GF-D8 (cell line): ENCODE measurements at places on chromosomes 5 and 9.
A peak's percentile ranks its signal among the peaks of the same experiment; 100 is the strongest.

DNA sequence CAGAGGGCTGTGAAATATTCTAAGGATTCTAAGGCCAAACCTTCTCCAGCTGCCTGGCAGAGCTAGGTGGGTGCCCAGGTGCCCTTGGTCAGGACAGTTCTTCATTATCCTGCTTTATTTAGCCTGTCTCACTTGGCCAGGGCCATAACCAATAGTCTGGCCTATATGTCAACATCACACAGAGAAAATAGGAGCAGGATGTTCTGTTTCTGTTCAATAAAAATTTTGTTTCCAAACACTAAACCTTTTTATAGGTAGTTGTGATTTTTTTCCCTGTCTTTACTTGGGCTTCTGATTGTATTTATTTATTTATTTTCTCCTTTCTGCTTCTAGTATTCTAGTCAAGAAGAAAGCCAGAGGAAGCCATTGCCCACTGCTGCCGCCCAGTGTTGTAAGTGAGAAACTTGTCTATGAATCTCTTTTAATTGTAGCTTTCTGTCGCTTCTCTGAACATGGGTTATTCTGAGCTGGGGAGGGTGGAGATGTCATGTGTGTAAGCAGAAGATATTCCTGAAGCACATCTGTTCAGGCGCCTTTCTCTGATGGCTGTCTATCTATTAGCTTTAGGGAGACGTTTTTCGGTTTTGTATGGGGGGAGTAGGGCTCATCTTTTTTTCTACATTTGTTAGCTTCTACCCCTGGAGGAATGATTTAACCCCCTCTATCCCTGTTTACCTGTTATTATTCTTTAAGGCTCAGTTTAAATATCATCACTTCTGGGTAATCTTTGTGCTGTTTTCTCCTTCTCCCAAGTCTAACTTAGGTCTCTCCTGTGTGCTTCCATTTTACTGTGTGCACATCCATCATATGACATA, 97.1 kb downstream of the UNC13B start:
- peak; percentile 7 for DNase-seq

GRCh38 chr9:120442308-120442995, 137.5 kb downstream of the CDK5RAP2 start:
- DNase-seq: no peak

DNA sequence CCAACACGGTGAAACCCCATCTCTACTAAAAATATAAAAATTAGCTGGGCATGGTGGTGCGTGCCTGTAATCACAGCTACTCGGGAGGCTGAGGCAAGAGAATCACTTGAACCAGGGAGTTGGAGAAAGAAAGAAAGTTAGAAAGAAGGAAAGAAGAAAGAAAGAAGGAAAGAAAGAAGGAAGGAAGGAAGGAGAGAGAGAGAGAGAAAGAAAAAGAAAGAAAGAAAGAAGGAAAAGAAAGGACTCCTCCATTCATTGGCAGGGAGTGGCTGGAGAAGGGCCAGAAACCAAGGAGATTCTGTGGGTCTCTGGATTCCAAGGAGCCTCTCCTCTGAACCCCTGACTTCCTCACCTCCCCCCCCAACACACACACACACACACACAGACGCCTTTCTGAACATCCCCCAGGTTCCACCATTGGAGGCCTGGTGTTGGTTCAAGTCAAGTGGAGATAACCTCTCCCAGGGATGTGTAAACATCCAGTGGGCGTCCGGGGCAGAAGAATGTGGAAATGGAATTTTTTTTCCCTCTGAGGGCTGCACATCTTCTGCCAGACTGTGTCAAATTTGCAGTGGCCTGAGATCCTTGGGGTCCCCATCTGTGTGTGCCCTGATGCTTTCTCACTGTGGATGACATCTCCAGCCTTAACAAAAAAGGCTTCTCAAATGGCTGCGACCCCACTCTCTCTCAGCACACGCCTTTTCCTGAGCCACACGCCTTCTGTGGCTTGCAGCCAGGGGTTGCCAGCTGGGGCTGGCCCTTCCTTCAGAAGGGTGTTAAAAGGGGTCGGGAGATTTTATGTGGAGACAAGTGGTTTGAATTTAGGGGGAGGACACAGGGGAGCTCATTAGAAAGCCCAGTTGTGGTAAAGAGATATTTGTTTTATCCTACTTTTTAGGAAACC, 109.3 kb upstream of the HAND1 start:
- DNase-seq: no peak

DNA sequence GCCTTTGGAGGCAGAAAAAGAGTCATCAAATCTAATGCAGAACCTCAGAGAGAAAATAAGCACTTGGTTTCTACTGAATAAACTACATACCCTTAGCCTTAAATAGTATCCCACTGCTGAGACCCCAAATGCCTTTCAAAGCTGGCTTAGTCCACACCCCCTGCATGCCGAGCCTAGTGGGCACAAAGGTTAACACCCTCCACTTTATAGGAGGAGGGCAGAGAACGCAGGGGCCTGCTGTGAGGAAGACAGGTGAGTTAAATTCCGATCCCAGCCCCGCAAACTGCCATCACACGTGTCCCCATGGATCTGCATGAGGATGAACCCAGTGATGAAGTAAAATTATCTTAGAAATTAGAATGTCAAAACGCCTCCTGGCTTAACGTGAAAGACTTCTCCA, 19.5 kb upstream of the HSD17B3 start:
- no peak for DNase-seq

DNA sequence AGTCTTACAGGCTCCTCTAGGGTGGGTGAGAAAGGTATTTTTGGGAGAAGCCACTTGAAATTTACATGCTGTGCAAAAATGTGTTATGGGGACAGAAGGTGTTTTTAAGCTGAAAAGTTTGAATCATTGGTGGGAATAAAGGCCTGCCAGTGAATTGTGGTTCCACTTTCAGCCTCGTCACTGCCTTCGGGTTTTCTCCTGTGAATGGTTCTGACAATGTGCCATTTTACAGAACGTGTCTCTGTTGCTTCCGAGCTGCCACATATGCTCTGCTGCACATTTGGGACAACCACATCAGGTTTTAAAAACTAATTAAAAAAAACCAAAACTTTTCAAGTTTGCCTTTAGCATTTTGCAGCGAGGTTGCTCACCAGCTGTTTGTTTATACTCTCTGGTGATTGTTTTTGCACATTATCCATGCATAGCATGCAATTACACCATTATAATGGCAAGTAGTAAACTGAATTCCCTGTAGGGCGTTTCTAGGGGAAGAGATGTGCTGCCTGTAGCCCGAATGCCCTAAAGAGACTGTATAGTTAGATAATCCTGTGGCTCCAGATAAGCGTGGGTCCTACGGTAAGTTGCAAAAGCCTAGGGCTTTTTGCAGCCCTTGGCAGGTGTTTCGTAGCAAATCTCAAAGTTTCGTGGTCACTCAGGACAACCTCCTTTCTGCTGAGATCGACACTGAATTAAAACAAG, 40.1 kb upstream of the SUB1 start:
- DNase-seq: no peak

- peak; percentile 3 for DNase-seq
Observed at GRCh38 chr9:89154651-89155336, 23.8 kb downstream of the SHC3 start.

GRCh38 chr5:91528831-91529230, 145.7 kb upstream of the ARRDC3 start:
- DNase-seq: no peak

- no peak for DNase-seq
Observed at GRCh38 chr9:105117234-105117633, 127.2 kb upstream of the SLC44A1 start.

DNA sequence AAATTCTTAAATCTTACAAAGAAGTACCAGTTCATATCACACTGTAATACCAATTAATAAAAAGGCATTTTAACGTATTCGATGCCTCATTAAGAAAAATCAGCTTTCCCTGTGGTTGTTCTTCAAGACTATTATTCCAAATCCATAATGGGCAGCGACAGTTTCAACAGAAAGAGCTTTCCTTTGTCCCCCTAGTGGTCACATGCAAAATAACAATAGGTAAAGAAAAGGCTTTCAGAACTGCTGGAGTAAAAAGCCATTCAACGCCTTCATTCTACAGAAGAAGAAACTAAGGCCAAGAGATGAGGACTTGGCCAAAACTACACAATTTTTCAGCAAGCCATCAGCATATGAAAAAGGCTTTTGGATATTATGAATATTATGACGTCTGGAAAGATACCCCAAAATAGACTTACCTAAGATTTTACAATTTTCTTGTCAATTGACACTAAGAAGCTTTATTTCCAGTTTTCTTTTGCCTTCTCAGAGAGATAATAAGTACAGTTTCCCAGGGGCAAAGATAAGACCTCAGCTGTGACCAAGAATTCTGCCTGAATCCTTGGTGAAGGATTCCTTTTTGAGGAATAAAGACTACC, 6.7 kb upstream of the CDH6 start:
- no peak for DNase-seq

GRCh38 chr5:74851684-74852353, 14.4 kb downstream of the FAM169A start:
- no peak for DNase-seq

- no peak for DNase-seq
Observed at GRCh38 chr9:122216138-122216797, 12.5 kb downstream of the LHX6 start.

GRCh38 chr5:74130155-74130897, 504.3 kb downstream of the ARHGEF28 start:
- no peak for DNase-seq

DNA sequence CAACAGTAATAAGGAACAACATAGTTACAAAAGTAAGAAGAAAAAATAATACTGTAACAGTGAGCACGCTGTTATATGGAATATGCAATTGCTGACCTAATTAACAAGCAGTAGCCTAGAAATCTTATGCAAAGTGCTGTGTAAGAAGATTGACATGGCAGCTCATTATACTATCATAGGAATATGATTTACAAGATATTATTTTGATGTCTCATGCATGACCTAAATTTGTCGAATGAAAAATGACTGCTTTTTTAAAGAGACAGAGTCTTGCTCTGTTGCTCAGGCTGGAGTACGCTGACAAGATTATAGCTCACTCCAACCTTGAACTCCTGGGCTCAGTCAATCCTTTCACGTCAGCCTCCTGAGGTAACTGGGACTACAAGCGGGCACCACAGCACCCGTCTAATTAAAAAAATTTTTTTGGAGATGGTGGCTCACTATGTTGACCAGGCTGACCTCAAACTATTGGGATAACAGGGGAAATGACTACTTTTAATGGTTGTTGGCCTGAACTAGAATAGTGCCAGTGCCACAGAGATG, 10.5 kb downstream of the RAD23B start:
- no peak for DNase-seq

GRCh38 chr5:111675201-111675934, 81.6 kb downstream of the NREP start:
- DNase-seq: no peak

DNA sequence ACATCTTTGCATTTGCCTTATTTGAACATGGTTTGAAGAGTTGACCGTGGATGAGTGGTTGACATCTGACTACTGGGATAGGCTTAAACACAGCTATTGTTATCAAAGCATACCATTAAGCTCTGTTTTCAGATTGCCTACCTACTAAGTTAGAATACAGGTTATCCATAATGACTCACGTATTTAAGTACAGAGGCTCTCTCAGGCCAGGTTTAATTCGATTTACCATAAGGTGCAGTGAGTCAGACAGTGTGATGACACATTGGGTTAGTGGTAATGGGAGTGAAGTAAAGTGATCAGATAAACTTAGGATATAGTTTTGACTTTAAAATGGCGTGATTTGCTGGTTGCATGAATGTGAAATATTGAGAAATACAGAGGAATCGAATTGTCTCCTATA, 732.0 kb upstream of the CTNND2 start:
- no peak for DNase-seq

DNA sequence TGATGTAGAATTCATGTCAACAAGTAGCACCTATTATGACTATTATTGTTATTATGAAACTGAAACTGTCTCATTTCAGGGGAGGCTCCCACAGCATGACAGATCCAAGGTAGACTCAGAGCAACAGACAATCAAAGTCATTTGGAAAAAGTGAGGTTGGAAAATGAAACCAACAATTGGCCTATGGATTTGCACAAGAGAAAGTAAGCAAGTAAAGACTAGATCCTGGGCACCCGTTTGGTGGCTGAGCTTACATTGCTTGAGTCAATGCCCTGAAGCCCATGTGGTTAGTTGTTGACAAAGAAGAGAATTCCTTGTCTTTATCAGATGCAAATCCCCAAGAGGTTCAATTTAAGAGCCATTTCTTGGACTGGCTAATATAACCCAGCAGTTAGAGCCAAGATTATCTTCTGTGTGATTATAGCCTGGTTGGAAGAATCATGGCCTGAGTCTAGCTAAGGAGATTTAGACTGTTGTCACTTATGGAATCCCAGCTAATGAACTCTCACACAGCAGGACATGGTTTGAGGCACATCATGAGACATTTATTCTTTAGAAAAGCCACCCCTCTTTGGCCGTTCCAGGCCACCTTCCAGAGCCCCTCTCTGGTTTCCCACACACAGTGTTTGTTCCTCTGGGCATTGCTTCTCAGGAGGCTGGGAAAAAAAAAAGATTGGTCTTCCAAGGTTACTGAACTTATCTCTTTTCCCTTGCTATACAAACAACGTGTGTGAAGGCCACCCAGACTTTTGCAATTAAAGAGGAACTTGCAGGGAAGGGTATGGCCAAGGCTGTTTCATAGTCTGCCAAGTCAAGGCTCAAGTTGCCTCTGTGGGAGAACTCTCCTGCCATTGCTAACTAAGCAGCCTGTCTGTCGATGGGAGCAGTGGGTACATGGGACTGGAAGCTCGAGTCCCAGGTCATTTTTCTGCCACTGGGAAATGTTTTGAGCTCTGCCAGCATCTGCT, 399.5 kb downstream of the ENC1 start:
- peak; percentile 35 for DNase-seq

- DNase-seq: no peak
Observed at GRCh38 chr9:116377179-116377798, 223.7 kb downstream of the PAPPA start.

- no peak for DNase-seq
Observed at GRCh38 chr5:179268399-179268952, 76.8 kb downstream of the ADAMTS2 start.

DNA sequence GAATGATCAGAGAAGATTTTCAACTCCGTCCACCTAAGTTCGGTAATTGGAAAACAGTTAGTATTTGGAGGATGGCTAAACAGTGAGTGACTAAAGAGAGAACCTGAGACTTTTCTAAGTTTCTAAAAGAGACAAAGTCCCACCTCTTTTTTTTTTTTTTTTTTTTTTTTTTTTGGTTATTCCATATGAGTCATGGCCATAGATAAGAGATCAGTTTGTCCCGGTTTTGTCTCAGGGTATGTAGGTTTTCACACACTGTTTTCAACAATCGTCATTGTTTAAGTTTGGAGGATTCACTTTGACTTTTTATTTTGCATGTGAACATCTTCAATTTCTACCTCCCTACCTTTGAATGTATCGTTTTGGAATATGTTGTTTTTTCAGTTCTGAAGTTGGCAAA, 85.9 kb downstream of the NTRK2 start:
- DNase-seq: no peak

DNA sequence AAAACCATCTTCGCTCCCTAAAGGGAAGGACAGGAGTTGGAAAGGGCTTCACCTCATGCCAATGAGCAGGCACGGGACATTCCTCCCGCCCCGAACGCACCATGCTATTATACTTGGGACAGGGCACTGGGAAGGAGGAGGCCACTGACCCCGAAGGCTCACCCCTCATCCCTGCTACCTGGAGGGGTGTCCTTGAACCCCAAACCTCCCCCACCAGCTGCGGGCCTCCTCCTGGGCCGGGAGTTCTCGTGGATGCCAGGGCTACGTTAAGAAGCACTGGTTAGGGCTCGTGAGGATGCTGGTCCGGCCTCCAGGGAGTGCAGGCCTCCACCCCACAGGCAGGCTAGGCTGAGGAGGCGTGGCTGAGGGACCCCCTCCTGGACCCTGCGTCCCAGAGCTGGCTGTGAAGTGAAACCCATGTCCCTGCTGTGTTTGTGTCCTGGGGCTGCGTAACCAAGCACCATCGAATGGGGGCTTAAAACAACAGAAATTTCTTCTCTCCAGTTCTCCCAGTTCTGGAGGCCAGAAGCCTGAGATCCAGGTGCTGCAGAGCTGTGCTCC, 111.0 kb upstream of the SARDH start:
- no peak for DNase-seq
